ENCODE measurements at places on chromosomes 6 and 20.

GRCh38 chr20:5977975-5978374 lies 27.5 kb downstream of the MCM8 start:
- DNase-seq, result no peak

DNA sequence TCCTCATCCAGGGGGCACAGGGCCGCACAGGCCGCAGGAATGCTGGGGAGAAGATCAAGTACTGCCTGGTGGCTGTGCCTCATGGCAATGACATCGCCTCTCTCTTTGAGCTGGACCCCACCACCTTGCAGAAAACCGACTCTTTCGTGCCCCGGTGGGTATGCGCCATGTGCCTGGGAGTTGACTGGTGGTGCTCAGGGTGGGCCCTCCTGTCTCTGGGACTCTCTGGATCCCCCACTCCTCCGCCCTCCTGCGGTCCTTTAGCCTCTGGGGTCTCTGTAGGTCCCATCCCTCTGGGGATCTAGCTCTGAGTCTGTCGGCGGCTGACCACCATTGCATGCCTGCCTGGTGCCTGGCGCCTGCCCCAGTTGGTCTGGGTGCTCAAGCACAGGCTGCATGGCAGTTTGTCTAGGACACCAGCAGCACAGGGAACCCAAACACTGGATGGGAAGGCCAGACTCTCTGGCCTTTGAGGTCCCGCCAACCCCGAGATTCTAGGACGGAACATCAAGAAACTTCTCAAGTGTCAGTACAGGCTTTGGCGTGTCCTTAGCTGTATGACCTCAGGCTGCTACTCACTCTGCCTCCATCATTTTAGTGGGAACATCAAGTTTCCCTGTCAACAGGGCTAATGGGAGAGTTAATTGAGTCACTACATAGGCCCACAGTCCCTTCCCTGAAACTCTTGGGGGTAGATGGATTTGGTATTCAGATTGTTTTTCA lies 42.8 kb downstream of the ITPR3 start:
- DNase-seq, result no peak

DNA sequence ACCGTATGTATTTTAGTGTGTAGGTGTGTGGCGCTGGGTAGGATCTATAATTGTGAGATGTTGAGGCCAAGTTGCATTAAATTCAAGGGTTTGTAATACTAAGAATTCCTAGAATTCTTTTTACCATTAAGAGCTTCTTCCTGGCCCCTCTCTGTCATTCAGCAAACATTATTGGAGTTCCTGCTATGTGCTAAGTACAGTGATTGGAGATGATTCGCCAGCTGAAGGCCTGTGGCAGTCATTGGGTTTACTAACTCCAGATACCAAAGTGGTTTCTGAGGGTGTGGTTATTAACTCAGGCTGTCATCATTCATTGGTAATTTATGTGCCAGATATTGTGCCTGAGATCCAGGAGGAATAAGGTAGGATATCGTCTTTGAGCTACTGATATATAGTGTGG lies 167.1 kb downstream of the LAMA2 start:
- DNase-seq, result no peak

- no peak for DNase-seq
Observed at GRCh38 chr6:81093051-81093450, 659.4 kb downstream of the TENT5A start.

DNA sequence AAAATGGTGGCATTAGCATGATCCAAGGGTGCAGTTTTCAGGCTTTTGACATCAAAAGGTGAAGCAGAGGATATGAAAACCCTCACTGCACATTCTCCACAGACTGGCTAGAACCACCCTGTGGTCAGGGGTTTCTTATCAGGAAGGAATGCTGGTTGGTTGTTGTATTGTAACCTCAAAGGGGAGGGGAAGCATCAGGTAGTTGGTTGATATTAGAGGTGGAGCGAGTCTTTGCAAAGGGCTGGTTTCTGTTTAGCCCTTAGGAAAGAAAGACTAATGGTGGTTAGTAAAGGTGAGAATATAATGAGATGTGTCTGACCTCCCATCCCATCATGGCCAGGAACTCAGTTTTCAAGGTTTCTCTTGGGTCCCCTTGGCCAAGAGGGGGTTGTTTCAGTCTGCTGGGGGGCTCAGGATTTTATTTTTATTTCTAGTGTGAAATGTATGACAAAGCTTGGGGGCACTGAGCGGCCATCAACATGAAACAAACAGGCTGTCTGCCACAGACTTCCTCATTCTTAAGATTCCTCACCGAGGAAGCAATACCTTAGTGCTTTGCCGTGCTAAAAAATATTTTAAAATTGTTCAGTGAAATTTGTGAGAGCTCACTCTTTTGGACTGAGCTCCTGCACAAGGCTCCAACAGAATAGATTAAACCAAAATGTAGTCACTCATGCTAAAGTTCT lies 47.5 kb upstream of the PROKR2 start:
- no peak for DNase-seq

- no peak for DNase-seq
Observed at GRCh38 chr6:11043378-11043960, 636 bp downstream of the ELOVL2 start.

DNA sequence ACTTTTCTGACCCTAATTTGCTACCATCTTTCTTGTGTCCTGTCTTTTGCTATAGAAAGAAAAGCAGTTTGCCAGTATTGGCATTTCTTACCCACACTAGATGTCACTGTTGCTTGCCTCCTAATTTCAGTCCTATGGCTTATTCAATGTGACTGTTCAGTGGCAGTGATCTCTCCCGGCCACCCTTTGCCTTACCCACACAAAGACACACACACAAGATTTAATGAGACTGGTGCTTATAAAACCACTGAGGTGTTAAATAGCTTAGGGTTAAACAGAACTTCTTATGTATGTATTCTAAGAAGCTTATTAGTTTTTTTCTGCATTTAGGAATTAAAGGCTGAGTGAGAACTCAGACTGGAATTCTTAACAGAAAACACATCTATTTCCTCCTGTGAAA lies 233.6 kb upstream of the ASCC3 start:
- peak; percentile 0 for DNase-seq

DNA sequence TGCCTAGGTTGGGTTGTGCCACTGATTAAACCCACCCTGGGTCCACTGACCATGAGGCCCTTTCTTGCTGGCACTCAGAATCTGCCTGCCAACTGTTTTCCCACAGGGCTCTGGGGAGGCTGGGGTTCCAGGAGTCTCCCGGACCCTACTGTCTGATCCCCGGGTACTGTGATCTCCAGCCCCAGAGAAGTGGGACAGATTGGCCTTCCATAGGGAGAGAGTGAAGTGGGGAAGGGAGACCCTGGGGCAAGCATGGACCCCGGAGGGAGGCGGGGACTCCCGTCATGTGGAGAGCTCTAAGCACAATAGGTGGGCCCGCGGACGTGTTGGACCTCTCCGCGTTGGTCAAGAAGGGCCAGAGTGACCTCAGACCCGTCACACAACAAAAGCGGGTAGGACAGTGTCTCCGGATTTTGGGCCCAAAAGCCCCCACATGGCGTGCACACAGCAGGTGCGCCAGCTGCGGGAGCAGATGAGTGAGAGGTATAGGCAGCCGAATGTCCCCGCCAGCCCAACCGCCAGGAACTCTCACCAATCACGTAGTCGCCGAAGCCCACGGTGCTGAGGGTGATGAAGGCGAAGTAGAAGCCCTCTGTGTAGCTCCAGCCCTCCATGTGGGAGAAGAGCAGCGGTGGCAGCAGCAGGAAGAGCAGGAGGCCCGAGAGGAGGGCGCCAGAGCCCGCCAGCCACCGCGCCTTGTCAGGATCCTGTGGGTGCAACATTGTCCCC lies 10.6 kb downstream of the KCNK17 start:
- no peak for DNase-seq

- no peak for DNase-seq
Observed at GRCh38 chr6:55524441-55524840, 54.6 kb downstream of the HMGCLL1 start.

- DNase-seq, result no peak
Observed at GRCh38 chr6:30207619-30208295, 5.4 kb downstream of the TRIM26 start.

GRCh38 chr6:133203344-133203697 lies 37.8 kb upstream of the EYA4 start:
- no peak for DNase-seq

DNA sequence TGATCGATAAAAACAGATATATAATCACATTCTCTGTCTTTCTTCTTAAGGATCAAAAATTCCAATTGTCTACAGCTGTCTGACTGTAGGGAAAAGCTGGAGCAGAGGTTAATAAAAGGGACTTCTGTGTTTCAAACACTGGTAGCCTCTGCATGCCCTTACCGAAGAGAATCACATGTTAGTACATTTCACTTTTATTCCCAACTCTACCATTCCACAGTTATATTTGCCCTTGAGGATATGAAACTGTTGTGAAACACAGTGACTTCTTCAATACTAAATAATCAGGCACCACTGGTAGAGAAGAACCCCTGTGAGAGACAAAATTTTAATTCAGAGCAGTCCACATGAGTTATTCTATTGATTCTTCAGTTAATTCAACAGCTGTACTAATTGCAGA lies 1187.3 kb upstream of the CITED2 start:
- no peak for DNase-seq

DNA sequence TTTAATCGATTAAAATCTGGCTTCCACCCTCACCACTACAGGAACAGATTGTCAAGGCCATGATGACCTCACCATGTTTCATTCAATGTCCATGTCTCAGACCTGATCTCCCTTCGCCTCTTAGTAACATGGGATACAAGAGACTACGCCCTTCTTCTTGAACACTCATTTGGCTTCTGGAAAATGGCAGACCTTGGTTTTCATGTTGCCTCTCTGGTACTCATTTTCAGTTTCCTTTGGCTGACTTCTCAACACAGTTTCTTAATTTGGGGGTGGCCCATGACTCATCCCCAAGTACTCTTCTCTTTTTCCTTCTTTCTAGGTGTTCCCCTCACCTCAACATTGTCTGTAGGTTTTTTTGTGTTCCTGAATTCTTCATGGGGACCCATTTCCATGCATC lies 22.7 kb downstream of the TMX4 start:
- no peak for DNase-seq

DNA sequence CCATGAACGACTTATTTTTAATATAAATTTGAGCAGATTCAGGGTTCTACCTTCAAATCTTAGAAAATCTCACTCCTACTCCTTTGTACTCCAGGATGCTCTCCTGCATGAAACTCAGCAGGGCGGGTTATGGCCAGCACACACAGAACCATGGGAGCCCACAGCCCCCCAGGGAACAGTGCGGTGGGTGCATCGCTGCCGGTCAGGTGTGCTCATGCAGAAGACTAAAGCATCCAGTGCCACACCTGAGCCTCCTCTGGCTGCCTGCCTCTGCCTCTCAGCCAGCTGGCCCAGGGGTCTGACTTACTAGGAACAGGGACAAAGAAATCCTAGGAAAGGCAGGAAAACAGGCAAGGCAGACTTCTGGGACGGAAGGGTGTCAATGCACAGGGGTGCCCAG lies 31.8 kb downstream of the EZR start:
- DNase-seq, result no peak

DNA sequence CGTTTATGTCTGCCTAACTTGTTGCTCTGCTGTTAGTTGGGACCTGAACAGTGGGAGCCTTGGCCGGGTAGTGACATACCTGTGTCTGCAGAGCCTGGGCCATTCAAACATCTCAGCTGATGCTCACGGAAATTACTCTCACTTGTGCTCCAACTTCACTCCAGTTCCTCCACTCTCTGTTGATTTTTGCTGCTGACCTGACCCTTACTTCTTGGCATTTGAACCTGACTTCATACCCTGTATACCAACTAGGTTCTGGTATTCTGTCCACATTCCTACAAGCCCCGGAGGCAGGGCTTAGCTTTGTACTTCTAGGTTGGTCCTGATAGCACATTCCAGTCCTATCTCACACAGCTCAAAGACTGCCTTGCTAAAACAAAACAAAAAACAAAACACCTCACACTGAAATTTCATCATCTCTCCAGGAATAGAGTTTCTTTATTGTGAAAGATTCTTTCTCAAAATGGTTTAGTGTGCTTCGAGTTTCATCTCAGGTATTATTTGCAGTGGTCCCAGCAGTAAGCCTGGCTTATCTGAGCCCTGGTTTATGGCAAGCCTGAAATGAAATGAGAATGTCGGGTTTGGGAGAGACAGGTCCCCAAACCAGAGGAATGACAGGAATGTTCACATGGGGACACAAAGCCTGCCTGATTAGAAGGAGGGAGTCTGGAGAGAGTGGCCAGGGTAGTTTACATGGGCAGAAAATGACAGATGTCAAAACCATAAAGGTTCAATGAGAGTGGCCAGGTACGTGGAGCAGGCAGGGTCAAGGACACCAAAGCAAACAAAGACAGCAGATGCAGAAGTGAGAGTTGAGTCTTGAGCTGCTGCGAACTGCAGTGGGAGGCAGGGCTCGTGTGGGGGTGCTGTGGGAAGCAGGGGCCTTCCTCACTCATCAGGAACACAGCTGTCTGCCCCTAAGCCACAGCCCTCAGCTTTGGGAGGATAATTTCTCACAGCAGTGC lies 174.2 kb upstream of the HDAC2 start:
- no peak for DNase-seq

DNA sequence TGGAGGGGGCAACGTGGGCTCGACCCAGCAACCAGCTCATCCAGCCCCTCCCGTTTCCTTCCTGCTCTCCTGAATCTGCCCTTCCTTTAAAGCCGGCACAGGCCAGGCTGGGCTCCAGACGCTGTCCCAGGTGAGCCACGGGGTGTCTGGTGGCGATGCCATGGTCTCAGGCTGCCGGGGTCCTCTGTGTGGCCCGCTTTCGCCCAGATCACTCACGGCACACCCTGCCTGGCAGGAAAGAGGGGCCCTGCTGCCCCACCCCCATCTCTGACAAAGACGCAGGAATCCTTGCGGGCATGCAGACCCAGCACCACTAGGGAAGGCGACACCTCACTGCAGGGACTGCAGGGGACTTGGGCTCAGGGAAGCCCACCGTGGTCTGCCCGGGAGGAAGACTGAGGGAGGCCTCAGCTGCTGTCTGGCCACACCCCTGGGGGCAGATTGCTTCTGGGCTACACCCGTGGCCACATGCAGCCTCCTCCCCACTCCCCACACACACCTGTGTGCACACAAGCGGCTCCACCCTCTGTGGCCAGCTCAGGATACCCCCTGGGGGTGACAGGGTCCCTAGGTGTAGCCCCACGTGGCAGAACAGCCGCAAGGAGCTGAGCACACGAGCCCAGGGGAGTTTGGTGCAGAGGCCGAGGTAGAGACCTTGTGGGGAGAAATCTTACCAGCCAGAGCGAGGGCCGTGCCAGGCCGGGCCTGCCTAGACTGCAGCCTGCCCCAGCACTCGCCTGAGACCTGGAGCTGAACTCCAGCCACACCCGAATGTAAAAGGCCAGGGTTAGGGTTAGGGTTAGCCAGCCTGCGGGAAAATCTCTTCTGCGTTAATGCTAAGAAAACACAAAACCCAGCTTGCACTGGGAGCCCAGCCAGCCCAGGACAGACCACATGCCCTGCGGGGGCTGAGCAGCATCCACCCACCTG lies 104.6 kb downstream of the DLL1 start:
- DNase-seq, result no peak

All from H54 (cell line).